Nasal cavity respiratory epithelium epithelial cell of viscerocranial mucosa (primary cell): ENCODE measurements at places on chromosomes 11 and 22. TPM values are rescaled to one million over a fixed set of nuclear protein-coding genes. Genes with fewer than 3 reads are reported as not detected.

The CBX6 gene
- 13.7 and 32.5 TPM in 2 replicates for total RNA-seq

The GTPBP1 gene
- total RNA-seq: 21.9 and 47.3 TPM in 2 replicates

The SLC22A6 gene
- total RNA-seq: not detected in 2 replicates

The PATZ1 gene
- 7.2 and 9.6 TPM in 2 replicates for total RNA-seq

The FAM83F gene
- total RNA-seq: 32.8 and 40.9 TPM in 2 replicates

The RTN3 gene
- total RNA-seq: 34.2 and 62.9 TPM in 2 replicates

The KCNJ4 gene
- total RNA-seq: not detected in 2 replicates

The SAA2 gene
- total RNA-seq: 1.7 and 37.6 TPM in 2 replicates

The KCNK7 gene
- 0.57 and 0.68 TPM in 2 replicates for total RNA-seq

The FZD4 gene
- total RNA-seq: 0.34 and 2.2 TPM in 2 replicates

The SPDYC gene
- not detected in 2 replicates for total RNA-seq

The C11orf91 gene
- total RNA-seq: not detected in 2 replicates

The TTLL1 gene
- total RNA-seq: 8.2 and 13.0 TPM in 2 replicates

The OR8A1 gene
- total RNA-seq: not detected in 2 replicates

The CCDC89 gene
- 0.14 TPM in 1 of 2 replicates, not detected in the other for total RNA-seq

The LINC01488 gene
- total RNA-seq: not detected in 2 replicates

The TEF gene
- total RNA-seq: 9.9 and 12.8 TPM in 2 replicates

The FXYD6 gene
- total RNA-seq: not detected in 2 replicates

The PRODH gene
- total RNA-seq: 6.2 and 9.4 TPM in 2 replicates

The FJX1 gene
- 28.0 and 33.4 TPM in 2 replicates for total RNA-seq

The PRRG4 gene
- 9.9 and 27.9 TPM in 2 replicates for total RNA-seq

The VPS51 gene
- total RNA-seq: 97.1 and 98.5 TPM in 2 replicates

The FAM111B gene
- total RNA-seq: under 0.01 and 0.07 TPM in 2 replicates

The OR4A16 gene
- total RNA-seq: not detected in 2 replicates

The ALG12 gene
- 21.9 and 24.3 TPM in 2 replicates for total RNA-seq

The NCR3LG1 gene
- total RNA-seq: 3.6 and 5.5 TPM in 2 replicates

The ALDH3B1 gene
- 1.0 and 3.0 TPM in 2 replicates for total RNA-seq

The RNF121 gene
- total RNA-seq: 23.6 and 43.9 TPM in 2 replicates

The RAB39A gene
- total RNA-seq: not detected in 2 replicates

The LRRC56 gene
- total RNA-seq: 0.34 and 1.4 TPM in 2 replicates

The TRIM49 gene
- total RNA-seq: not detected in 2 replicates

The KDM2A gene
- 43.1 and 82.4 TPM in 2 replicates for total RNA-seq

The PTPRJ gene
- 2.4 and 8.1 TPM in 2 replicates for total RNA-seq

The YPEL1 gene
- total RNA-seq: under 0.01 and 0.21 TPM in 2 replicates

The OR56A1 gene
- total RNA-seq: not detected in 2 replicates

The HDAC10 gene
- 9.2 and 23.9 TPM in 2 replicates for total RNA-seq

The BIRC3 gene
- 3.1 and 9.0 TPM in 2 replicates for total RNA-seq

The CBLIF gene
- total RNA-seq: not detected in 2 replicates

The WT1 gene
- total RNA-seq: 0.50 TPM in 1 of 2 replicates, not detected in the other

The CRYBB3 gene
- total RNA-seq: not detected in 2 replicates
